ENCODE measurements at places on chromosomes 2 and 18.

DNA sequence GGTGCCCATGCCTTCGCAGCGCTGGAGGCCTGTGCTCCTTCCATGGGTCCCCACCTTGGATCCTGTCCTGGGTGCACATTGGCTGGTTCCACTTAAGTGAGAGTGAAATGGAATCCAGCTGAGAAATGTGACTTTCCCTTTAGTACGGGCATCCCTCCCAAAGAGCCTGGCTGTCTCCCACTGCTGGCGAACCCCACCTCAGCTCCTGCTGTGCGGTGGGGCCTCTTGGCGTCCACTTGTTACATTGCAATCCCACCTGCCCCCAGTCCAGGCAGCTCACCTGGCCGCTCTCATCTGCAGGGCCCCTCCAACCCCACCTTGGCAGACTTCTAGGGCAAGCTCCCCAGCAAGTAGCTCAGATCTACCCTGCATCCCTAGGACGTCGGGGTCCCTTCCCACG lies 35.5 kb upstream of the GNAL start:
- DNase-seq, result peak; percentile 31

- DNase-seq, result no peak
Observed at GRCh38 chr2:218819093-218819492, 12.5 kb downstream of the PRKAG3 start.

- no peak for DNase-seq
Observed at GRCh38 chr2:174350018-174350417, 15.3 kb downstream of the SP9 start.

GRCh38 chr2:54085069-54085468 lies 30.3 kb upstream of the ACYP2 start:
- DNase-seq, result no peak

DNA sequence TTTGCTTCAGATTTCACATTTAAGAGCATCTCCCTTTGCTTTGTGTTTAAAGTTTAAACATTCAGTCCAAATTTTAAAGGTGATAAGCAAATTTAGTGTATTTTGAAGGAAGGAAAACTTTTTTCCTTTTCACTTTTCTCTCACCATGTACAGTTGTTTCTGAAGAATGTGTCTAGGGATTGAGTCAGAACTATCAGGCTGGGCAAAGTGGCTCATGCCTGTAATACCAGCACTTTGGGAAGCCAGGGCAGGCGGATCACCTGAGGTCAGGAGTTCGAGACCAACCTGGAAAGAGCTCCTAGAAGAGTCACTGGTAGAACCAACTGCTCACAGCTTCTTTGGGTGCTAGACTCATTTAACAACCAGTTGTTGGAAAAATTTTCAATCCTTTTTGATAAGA lies 327.0 kb upstream of the THUMPD2 start:
- DNase-seq, result no peak

- DNase-seq, result no peak
Observed at GRCh38 chr2:160087854-160088745, 25.7 kb upstream of the PLA2R1 start.

- no peak for DNase-seq
Observed at GRCh38 chr2:239268549-239268948, 132.3 kb downstream of the HDAC4 start.

DNA sequence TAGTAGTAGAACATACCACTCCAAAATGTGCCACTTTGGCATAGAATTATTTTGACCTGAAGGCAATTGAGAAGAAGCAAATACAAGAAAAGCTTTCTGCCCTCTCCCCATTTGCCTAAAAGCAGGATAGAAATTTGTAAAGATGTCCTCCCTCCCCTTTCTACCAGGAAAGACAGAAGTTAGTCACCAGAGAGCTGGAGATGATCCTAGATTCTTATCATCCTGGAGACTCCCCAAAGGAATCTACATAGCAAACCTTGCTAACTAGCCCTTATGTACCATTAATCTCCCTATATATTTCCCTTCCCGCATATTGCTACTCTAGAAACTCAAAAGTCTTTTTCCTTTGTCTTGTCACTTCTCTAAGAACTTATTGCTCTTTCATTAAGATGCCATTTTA lies 12.6 kb upstream of the TMEM37 start:
- no peak for DNase-seq

DNA sequence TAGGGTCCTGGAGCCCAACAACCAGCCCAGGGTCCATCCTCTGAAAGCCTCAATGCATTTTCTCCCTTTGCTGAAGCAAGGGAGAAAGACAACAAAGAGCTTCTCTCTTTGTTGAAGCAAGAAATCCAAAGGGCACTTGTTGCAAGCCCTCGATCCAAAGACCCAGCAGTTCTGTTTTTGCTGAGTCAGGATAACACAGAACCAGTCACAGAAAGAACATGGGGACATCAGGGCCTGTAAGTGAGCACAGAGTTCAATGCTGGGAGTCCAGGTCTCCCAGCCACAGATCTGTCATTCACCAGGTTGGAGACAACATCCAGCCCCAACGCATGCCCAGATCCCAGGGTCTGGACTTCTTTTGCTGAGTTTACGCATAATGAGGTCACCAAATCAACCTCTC lies 315.8 kb upstream of the KLHL29 start:
- DNase-seq, result no peak

GRCh38 chr2:149715005-149715592 lies 127.5 kb upstream of the MMADHC start:
- peak; percentile 78 for DNase-seq

DNA sequence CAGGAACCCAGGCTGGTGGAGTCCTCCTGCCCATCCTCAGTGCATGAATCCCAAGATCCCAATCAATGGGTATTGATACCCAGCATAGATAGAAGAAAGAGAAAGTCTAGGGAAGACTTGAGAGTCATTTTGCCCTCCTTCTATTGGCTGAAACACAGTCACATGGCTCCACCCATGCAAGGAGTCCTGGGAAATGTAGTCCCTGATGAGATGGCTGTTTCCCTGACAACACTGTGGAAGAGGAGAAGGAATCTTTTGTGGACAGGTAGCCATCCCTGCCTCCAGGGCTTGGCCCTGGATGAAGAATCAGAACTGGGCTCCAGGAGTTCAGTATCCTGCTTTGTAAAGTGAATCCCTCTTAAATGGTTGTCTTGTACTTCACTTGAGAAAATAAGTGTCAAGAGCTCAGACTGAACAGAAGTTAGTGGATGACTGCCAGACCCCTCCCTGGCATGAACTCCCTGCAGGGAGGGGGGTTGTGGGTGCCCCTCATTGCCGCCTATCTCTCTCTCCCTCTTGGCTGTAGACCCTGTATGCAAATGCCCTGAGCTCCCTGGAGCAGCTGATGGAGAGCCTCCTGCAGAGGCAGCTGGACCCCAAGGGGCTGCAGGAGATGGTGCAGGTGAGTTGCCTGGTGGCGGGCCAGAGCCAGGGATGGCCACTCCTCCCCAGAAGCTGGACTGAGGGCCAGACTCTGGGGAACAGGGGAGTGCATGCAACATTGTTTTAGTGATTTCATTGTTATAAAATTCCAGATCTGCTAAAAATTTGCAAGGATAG lies 36.1 kb downstream of the MROH2A start:
- DNase-seq, result peak; percentile 57

DNA sequence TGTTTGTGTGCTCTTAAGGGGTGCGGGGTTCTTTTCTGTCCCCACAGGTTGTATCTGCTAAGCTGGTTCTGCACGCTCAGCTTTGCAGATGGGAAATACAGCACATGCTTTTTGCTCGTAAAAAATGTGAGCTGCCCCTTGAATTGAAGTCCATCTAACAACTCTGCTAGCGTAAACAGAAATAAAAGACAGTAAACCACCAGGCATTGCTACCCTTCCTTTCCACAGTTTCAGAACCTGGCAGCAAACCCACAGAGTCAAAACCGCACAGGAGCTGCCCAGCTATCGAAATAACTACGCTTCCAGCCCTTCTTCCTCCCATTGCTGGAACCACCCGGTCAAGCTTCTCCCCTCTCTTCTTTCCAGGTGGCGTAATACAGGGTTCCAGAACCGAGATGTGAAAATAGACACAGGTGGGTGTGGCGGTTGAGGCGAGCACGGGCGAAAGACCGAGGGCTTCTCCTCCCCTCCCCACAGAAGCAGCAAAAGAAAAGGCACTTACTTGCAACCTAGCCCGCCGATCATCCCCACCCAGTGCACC lies 479 bp downstream of the SCN9A start:
- DNase-seq, result no peak

Data from endodermal cell (in vitro differentiated cells).